ENCODE measurements at places on chromosomes 11 and 22. TPM values are rescaled to one million over a fixed set of nuclear protein-coding genes. Genes with fewer than 3 reads are reported as not detected.

The KCNJ1 gene
- total RNA-seq, result not detected

The KDM4E gene
- not detected for total RNA-seq

The MMP3 gene
- 150 TPM for total RNA-seq

The EHBP1L1 gene
- 186 TPM for total RNA-seq

The PLEKHA7 gene
- total RNA-seq, result 51.3 TPM

The IRAG1 gene
- total RNA-seq, result 14.4 TPM

The CD3G gene
- total RNA-seq, result 1.4 TPM

The RGL4 gene
- not detected for total RNA-seq

The SSTR3 gene
- not detected for total RNA-seq

The NXPE4 gene
- not detected for total RNA-seq

The HTR3A gene
- total RNA-seq, result not detected

The TEX12 gene
- total RNA-seq, result not detected

The CBLIF gene
- total RNA-seq, result not detected

The B4GALNT4 gene
- 18.4 TPM for total RNA-seq

- no peak for DNase-seq
- H3K4me1 ChIP-seq, result no peaks in the 10 kb centered on the region
- H3K4me3 ChIP-seq, result no peak overlapping the region
- no peak overlapping the region for H3K27ac ChIP-seq
- H3K36me3 ChIP-seq, result no peaks in the 10 kb centered on the region
These were observed 11.7 kb upstream of the SORL1-AS1 start for GRCh38 chr11:121464352-121464946.

DNA sequence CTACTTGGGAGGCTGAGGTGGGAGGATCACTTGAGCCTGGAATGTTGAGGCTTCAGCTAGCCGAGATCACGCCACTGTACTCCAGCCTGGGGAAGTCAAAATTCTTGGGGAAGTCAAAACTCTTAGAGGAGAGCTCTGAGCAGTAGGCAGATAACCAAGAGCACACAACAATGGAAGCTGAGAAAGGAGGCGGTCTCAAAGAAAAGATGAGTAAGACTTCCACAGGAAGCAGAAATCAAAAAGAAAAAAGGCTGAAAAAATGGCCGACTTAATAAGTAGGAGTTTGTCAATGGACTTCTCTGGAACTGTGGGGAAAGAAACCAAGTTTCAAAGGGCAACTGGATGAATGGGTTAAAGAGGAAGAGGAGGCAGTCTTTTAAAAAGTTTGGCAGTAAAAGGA lies 32.1 kb downstream of the RAB30 start:
- H3K4me3 ChIP-seq, result no peak overlapping the region
- no peaks in the 10 kb centered on the region for H3K27me3 ChIP-seq
- peaks cover 23% of the 10 kb centered on the region for H3K4me1 ChIP-seq
- H3K36me3 ChIP-seq, result no peaks in the 10 kb centered on the region
- no peak overlapping the region for H3K27ac ChIP-seq

- H3K36me3 ChIP-seq, result peaks cover 14% of the 10 kb centered on the region
- H3K27me3 ChIP-seq, result no peaks in the 10 kb centered on the region
- peaks cover 48% of the 10 kb centered on the region for H3K4me1 ChIP-seq
These were observed 2.6 kb downstream of the TBC1D10A start for GRCh38 chr22:30324014-30324730.

DNA sequence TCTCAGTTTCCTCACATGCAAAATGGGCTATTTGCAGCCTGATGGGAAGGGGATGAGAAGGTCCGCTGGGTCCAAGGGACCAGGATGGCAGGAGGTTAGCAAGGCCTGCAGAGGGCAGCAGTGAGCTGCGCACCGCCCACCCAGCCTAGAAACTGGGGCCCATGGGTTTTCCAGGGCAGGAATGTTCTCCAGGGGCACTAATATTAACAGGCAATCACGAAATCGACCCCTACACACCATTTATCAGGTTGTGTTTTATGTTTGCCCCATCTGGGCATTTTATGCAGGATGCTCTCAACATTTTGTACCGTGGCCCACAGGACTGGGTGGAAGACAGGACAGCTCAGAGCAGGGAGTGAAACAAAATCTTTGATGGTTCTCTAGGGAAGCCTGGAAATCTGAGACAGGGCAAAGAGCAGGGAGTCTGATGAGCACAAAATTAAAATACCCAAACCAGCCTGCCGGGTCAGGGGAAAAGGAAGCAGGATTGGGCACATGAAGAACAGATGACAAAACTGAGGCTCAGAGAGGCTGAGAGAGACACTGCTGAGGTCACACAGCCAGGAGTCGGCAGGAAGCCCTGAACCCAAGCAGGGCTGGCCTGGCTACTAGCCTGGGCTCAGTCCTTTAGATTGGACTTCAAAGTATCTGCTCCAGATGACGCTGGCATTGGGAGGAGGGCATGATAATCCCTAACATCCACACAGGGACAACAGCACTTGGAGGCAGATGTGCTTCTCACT lies 1.6 kb upstream of the BCR start:
- no peaks in the 10 kb centered on the region for H3K36me3 ChIP-seq
- peak; percentile 51 for DNase-seq
- peak overlapping the region; percentile 82 for H3K27ac ChIP-seq
- no peaks in the 10 kb centered on the region for H3K27me3 ChIP-seq

- no peaks in the 10 kb centered on the region for H3K4me1 ChIP-seq
- no peaks in the 10 kb centered on the region for H3K27me3 ChIP-seq
- no peak for DNase-seq
- H3K36me3 ChIP-seq, result no peaks in the 10 kb centered on the region
These were observed 70.1 kb upstream of the TIMP3 start for GRCh38 chr22:32731372-32731771.

- H3K27me3 ChIP-seq, result peaks cover 49% of the 10 kb centered on the region
- no peaks in the 10 kb centered on the region for H3K36me3 ChIP-seq
- no peak for DNase-seq
- peak within 1 kb of the TSS; percentile 27 for H3K4me3 ChIP-seq
- H3K4me1 ChIP-seq, result peaks cover 18% of the 10 kb centered on the region
These were observed at the start of gene TTLL8 for GRCh38 chr22:50058061-50058905. TTLL8 (minus strand) TSS chr22:50058298.

GRCh38 chr11:46127150-46127638 lies 5.9 kb upstream of the PHF21A start:
- H3K4me3 ChIP-seq, result no peak overlapping the region
- no peak overlapping the region for H3K27ac ChIP-seq

- no peak overlapping the region for H3K4me3 ChIP-seq
- DNase-seq, result no peak
- H3K27ac ChIP-seq, result no peak overlapping the region
- no peaks in the 10 kb centered on the region for H3K27me3 ChIP-seq
These were observed 19.6 kb upstream of the SEPTIN5 start for GRCh38 chr22:19694696-19695095.

DNA sequence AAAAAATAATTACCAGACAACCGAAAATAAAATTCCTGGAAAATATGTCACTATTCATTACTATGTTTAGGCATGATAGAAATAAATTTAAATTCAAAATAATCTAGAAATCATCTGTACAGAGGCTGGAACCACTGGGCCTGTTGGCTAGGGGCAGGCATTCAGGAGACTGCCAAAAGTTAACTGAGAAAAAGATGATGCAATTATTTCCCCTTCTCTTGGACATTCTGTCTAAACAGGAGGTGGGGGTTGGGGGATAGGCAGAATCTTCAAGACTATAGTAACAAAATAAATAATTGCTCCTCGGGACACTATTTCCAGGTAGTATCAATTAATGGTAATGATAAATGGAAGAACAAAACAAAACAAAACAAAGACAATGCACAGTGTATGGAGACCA lies 14.1 kb downstream of the BTBD10 start:
- peaks cover 11% of the 10 kb centered on the region for H3K36me3 ChIP-seq
- H3K27me3 ChIP-seq, result no peaks in the 10 kb centered on the region
- DNase-seq, result no peak

DNA sequence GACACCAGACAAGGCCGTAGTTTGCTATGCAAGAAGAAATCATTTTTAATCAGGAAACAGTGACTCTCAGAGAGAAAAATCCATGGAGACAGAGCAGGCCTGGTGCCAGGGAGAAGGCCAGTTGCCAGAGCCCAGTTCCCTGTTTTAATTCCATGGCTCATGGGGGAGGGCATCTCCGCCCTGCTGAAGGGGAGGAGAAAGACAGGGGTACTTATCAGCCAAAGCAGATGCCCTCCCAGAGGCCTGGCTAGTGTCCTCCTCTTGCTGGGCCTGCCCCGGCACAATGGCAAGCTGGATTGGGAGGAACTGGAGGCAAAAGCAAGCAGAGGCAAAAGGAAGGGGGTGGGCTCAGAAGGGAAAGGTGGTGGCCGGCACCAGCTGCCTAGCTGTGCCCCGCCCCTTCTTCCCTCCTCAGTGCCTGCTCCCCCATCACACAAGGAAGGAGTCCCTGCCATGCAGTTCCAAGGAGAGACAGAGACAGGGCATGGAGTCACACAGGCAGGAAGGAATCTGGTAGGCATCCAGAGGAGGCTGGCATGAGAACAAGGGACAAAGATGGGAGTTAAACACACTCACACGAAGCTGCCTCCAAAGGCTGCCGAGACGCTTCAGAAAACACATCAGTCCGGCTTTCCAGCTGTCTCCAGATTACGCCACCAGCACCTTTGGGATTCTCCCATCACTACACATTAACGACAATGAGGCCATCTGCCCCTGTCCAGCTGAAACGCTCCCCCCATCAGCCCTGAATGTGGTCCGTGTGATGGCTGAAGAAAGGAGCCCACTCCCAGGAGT lies 591.8 kb downstream of the BUD13 start:
- no peaks in the 10 kb centered on the region for H3K4me1 ChIP-seq
- DNase-seq, result no peak
- H3K27me3 ChIP-seq, result no peaks in the 10 kb centered on the region

- no peak for DNase-seq
- no peaks in the 10 kb centered on the region for H3K27me3 ChIP-seq
- H3K4me3 ChIP-seq, result no peak overlapping the region
- H3K4me1 ChIP-seq, result no peaks in the 10 kb centered on the region
These were observed 321.1 kb downstream of the AASDHPPT start for GRCh38 chr11:106398502-106399075.

DNA sequence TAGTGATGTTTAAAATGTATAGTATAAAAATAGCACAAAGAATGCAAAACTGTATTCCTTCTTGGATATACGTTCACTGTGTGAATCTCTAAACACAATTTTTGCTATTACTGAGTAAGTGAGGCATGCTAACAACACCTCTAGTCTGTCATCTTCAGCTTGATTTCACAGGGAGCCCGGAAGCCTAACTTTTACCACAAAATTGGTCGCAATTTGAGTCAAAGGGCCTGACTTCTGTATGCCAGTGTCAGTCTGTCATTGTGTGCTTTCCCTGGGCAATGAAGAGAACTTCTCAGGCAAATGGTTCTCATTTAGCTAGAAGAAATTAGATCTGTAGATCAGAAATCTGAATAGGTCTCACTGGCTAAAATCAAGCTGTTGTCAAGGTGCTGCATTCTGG lies 1059.5 kb downstream of the FAM181B start:
- no peak for DNase-seq
- no peak overlapping the region for H3K27ac ChIP-seq
- H3K4me1 ChIP-seq, result no peaks in the 10 kb centered on the region
- H3K36me3 ChIP-seq, result no peaks in the 10 kb centered on the region
- H3K27me3 ChIP-seq, result no peaks in the 10 kb centered on the region

GRCh38 chr11:97638641-97639224 lies 1248.9 kb downstream of the JRKL start:
- no peaks in the 10 kb centered on the region for H3K27me3 ChIP-seq
- no peak overlapping the region for H3K4me3 ChIP-seq
- no peak for DNase-seq
- no peak overlapping the region for H3K27ac ChIP-seq
- no peaks in the 10 kb centered on the region for H3K4me1 ChIP-seq

GRCh38 chr11:6927030-6927617 lies 898 bp downstream of the ZNF215 start:
- peak overlapping the region; percentile 57 for H3K4me3 ChIP-seq
- H3K4me1 ChIP-seq, result peaks cover 14% of the 10 kb centered on the region
- no peaks in the 10 kb centered on the region for H3K27me3 ChIP-seq
- H3K27ac ChIP-seq, result no peak overlapping the region

- H3K27me3 ChIP-seq, result no peaks in the 10 kb centered on the region
- peaks cover 80% of the 10 kb centered on the region for H3K36me3 ChIP-seq
- H3K27ac ChIP-seq, result no peak overlapping the region
- H3K4me3 ChIP-seq, result no peak overlapping the region
- DNase-seq, result no peak
- no peaks in the 10 kb centered on the region for H3K4me1 ChIP-seq
These were observed 26.7 kb downstream of the CARS1 start for GRCh38 chr11:3030289-3031070.

- no peaks in the 10 kb centered on the region for H3K27me3 ChIP-seq
- no peak overlapping the region for H3K4me3 ChIP-seq
- H3K4me1 ChIP-seq, result no peaks in the 10 kb centered on the region
- DNase-seq, result no peak
These were observed 41.9 kb downstream of the SVIP start for GRCh38 chr11:22787551-22788162.

Measured in tibial nerve (tissue), 4 donors.